Heart right ventricle (tissue), 16 donors: ENCODE measurements at places on chromosomes 5 and 9. TPM values are rescaled to one million over a fixed set of nuclear protein-coding genes. Genes with fewer than 3 reads are reported as not detected.

The IFNE gene
- not detected for total RNA-seq

DNA sequence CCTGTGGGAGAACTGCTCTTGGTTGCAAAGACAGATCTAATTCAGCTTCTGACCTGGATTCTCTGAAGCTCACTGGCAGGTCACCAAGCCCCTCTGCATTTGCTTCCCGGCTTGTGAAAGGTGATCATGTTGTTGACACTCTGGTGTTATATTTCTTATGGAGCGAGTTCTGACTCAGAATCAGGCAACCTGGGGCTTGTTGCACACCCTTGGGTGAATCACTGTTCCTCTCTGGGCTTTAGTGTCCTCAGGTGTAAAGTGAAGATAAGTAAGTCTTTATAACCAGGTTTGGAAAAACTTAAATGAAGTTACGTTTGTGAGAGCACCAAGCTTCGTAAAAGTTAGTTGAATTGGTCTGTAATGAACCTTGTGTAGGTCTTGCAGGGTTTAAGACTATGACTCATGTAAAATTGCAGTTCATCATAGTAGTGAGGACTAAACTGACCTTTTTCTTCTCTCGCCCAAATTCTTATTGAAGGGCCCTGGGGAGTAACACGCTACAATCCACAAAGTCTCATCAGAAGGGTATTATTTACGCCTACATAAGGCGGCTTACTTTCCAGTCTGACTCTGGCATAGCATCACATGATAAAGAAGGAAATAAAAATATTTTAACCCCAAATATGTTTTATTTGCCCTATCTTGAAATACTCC is 218.6 kb downstream of the TMEM38B start:
- DNase-seq, result no peak

GRCh38 chr9:19992556-19992955 is 203.7 kb upstream of the SLC24A2 start:
- DNase-seq, result no peak

DNA sequence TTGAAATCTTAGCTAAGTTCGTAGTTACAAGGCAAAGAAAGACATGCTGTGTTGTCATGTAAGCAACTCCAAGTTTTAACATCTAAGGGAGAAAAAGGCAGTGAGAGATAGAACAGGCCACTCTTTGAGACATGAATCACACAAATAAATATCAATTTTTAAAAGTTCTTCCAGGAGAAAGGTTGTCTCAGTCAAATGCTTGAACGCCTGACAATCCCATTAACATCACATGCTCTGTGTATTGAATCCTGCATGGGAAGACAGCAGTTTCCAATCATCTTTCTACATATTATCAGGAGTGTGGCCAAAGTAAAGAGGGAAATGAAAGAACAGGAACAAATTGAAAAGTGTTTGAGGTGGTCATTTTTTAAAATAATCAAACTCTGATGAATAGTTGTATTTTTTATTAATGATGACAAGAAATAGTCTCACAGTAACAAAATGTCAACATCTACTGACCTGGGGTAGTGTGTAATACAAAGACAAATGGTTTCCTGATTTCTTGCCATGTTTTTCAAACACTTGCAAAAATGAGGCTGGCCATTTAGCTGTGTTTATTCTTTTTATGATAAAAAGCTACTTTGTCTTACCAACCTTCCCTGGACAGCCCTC is 6.4 kb upstream of the C6 start:
- DNase-seq, result no peak

- no peak for DNase-seq
Measured at GRCh38 chr5:113255579-113256386, 179.0 kb downstream of the TSSK1B start.
